AG09309 (cell line): ENCODE measurements at places on chromosomes 13 and 19.

DNA sequence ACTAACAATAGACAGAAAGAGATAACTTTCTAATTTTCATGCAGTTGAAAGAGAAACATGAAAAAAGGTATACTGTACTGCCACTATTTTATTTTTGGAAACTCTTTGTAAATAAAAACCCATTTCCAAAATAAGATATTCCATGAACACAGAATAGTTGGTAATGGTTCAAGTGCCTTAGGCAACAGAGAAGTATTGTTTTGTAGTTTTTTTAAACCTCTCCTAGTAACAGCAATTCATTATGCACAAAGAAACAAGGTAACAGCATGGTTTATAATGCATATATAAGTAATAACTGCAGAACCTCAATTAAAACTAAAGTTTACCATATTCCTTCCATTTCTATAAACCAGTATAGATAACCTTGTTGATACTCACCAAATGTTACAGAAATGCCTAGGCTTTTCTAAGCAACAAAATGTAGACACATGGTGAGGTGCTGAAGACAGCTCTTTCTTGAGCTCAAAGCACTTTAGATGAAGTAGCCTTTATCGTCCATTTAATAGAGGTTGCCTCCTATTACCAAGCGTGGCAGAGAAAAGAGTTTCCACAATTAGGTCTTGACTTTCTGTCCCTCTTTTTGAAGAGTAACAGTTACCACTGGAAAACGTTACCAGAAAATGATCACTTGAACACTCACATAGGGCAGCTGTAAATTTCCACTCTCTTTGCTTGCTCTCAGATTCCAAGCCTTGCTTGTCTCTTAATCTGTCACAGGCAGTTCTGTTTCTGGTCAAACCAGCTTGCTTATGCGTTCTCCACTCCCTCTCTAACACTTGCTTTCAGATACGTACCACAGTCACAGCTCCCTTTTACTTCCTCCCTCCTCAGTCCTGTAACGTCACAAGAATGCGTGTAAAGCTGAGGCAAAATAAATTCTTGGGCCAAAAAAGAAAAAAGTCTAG is 42.9 kb downstream of the CAB39L start:
- no peak for DNase-seq

- peak; percentile 68 for DNase-seq
Observed at GRCh38 chr13:98853771-98854221, 101.3 kb upstream of the SLC15A1 start.

DNA sequence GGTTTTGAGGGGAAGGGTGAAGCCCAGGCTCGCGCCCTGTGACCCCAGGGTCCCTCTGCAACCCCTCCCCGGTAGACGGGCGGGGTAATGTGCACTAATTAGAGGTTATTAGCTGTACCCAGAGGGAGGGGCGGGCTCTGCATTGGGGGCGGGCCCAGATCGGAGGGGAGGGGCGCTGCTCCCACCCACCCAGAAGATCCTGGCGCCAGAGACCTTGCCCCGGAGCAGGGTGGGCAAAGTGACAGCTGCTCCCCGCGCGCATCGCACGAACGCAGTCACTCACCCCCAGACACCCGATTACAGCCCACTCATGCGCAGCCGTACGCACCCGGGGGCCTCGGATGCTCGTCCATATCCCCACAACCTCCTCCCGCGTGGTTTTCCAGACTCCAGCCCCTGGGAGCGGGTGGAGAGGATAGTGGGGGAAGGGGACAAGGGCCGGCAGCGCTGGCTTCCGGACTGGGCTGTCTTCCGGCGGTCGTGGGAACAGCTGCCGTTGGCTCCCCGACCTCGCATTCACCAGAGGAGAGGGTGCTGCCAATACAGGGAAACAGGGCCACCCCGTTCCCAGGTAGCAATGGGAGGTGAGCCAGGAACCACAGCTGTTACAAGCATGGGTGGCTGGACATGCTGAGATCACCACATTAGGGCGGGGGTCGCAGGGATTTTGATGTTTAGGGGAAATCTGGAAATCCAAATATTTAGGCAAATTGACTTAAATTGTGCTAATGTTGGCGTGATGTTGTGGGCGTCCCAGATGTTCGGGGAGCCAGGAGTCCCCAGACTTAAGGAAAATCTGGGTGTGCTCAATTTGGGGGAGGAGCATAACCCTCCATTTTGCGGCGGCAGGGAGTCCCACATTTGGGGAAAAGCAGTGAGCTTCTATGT is 2.9 kb upstream of the HOOK2 start:
- no peak for DNase-seq

- DNase-seq, result no peak
Observed at GRCh38 chr13:30907121-30907861, 1.2 kb downstream of the MEDAG start.

GRCh38 chr19:15015946-15016542 is 33.2 kb upstream of the CASP14 start:
- DNase-seq, result no peak

DNA sequence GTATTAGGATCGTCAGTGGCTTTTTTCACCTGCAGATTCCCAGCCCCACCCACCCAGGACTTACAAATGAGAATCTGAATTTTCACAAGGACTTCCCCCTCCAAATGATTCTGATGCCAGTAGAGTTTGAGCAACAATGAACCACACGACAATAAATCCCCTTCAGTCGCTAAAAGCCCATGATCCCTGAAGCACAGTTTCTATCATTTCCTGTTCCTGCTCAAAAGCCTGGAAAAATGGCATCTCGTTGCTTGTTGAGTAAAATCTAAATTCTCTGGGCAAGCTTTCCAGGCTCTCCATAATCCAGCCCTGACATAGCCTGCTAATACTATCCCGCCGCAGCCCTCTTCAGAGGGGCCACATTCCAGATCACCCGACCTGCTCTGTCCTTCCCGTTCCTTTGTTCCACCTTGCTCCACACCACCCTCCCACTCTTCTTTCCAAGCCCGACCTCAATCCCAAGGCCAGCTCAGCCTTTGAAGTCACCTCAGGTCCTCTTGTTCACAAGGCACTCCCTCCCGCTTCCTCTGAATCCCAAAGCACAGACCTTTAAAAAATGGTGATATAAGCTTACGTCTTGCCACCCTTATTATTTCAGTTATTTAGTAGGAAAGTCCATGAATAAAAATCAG is 67.9 kb downstream of the NUFIP1 start:
- no peak for DNase-seq

DNA sequence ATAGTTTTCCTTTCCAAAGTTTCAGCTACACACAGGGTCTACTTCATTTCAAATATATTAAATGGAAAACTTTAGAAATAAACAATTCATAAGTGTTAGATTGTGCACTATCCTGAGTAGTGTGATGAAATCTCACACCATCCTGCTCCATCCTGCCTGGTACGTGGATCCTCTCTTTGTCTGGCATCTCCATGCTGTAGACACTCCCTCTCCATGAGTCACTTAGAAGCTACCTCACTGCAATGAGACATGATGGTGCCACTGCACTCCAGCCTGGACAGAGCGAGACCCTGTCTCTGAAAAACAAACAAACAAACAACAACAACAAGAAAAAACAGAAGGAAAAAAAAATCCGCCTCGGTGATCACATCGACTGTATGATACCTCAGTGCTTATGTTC is 191.8 kb downstream of the PCCA start:
- no peak for DNase-seq

DNA sequence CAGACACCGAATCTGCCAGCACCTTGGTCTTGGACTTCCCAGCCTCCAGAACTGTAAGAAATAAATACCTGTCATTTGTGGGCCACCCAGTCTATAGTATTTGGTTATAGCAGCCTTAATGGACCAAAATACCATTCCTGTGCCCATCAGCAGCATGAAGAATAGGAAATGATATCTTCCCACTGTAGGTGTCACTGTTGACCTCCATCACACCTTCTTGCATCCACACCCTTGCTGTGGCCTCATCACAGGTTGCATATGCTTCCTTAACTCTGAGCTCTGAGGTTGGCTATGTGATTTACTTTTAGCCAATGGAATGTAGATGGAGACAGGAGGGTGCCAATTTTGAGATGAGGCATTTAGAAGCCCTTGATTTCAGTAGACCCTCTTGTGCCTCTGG is 242.0 kb upstream of the TSHZ3 start:
- DNase-seq, result no peak

GRCh38 chr13:35993686-35994085 is 137.5 kb downstream of the DCLK1 start:
- DNase-seq, result no peak

DNA sequence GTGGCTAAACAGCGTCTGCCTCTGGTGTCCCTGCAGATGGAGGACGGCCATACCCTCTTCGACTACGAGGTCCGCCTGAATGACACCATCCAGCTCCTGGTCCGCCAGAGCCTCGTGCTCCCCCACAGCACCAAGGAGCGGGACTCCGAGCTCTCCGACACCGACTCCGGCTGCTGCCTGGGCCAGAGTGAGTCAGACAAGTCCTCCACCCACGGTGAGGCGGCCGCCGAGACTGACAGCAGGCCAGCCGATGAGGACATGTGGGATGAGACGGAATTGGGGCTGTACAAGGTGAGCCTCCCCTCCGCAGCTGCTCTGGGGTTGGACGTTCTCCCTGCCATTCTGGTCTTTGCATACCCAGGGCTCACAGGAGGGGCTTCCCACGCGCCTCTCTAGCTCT is 19.9 kb downstream of the UHRF1 start:
- no peak for DNase-seq

DNA sequence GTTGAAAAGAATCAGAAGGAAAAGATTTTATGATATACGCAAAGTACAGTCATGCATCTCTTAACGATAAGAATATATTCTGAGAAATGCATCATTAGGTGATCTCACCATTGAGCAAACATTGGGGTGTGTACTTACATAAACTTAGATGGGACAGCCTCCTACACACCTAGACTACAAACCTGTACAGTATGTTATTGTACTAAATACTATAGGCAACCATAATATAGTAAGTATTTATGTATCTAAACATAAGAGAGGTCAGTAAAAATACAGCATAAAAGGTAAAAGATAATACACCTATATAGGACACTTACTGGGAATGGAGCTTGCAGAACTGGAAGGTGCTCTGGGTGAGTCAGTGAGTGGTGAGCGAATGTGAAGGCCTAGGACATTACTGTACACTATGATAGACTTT is 254.6 kb downstream of the SPRY2 start:
- DNase-seq, result no peak

GRCh38 chr13:44385847-44386246 is 12.2 kb downstream of the SERP2 start:
- DNase-seq, result no peak

GRCh38 chr13:73268306-73268705 is 209.5 kb downstream of the KLF5 start:
- DNase-seq, result peak; percentile 31

DNA sequence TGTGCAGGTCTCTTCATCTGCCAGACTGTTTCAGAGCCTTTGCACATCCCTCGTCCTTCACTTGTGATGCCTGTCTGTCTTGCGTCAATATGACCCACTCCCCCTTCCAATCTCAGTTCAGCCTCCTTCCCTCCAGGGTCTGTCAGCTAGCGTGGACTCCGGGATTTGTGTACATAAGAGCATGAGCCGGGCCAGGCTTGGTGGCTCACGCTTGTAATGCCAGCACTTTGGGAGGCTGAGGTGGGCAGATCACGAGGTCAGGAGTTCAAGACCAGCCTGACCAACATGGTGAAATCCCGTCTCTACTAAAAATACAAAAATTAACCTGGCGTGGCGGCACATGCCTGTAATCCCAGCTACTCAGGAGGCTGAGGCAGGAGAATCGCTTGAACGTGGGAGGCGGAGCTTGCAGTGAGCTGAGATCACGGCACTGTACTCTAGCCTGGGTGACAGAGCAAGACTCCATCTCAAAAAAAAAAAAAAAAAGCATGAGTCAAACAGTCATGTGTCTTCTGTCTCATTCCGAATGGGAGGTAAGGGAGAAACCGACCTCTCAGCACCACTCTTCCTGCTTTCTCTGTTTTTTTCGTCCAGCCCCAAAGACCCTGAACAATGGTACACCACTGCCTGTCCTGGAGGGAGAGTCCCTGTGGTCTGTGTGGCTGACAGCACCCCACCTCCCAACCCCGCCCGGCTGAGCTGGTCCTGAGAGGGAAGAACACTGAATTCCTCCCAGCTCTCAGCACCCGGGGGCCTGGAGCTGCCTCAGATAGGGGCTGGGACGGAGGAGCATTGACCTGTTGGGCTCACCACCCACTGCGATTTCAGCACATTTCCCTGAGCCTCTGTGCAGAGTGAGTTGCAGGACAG is 2.4 kb upstream of the SIGLEC9 start:
- no peak for DNase-seq

DNA sequence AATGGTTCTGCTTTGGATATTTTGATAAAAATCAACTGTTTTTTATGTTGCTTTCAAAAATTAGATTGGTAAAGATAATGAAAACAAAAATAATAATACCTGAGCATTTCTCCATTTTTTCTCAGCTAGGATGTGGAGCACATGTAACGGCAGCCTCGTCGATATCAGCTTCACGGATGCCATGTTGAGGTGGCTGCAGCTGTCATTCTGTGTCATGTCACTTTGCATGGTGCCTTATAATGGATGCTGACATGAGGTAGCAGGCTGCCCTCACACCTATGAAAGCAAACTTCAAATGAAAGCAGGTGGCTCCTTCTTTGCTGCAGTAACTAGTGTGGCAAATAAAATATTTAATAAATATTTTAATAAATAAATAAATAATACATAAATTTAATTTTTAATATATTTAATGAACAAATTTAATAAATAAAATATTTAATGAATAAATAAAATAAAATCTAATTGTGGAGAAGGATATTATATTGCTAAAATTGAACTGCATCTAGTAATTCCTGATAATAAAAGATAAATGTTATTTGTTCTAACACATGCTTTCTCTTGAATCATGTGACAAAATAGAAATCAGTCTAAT is 955.7 kb upstream of the SLC10A2 start:
- no peak for DNase-seq

DNA sequence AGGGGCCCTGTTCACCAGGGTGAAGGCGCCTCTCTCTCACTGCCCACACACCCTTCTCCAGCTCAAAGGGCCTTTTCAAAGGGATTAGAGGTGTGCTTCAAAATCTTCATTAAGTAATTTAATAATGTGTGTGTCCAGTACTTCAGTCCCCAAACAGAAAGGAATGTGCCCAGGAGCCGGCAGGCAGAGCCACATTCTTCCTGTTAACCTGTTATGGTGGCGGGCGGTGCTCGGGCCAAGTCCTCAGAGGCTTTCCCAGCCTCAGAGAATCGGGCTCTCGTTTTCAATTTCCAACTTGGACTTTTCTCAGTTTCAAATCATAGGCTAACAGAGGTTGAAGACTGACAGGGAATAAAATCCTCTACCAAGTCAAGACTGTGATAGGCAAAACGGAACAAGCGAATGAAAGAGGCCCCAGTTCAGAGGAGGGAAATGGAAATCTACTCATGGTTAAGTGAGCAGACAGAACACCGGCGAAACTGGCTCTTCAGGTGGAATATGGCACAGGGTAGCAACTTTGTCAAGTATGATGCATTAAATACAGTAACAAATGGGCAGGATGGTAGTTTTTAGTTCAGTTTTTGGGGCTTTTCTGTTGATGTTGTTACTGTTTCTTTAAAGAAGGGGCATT is 68.6 kb downstream of the FOXO1 start:
- no peak for DNase-seq

DNA sequence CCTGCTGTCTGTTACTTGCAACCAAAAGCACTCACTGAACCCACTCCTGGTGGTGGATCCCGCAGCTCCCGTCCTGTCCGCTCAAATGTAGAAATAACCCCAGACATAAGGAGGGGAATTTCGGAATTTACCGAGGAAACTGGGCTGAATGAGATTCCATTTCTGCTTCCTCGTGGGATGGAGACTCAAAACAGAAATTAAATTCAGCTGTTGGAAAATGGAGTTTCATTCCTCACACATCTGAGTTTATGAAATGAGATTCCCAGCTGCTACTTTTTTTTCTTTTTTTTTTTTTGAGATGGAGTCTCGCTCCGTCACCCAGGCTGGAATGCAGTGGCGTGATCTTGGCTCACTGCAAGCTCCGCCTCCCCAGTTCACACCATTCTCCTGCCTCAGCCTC is 44.3 kb downstream of the COLGALT1 start:
- no peak for DNase-seq

- no peak for DNase-seq
Observed at GRCh38 chr19:18109733-18110608, 12.4 kb downstream of the MAST3 start.
